ENCODE measurements at places on chromosomes 6 and 20. TPM values are rescaled to one million over a fixed set of nuclear protein-coding genes. Genes with fewer than 3 reads are reported as not detected.

GPR63 gene
- total RNA-seq = 0.27 TPM

PLEKHG1 gene
- 3.7 TPM for total RNA-seq

OR2J1 gene
- total RNA-seq = not detected

SASH1 gene
- total RNA-seq = 60.2 TPM

TP53TG5 gene
- not detected for total RNA-seq

WFDC5 gene
- total RNA-seq = not detected

SCUBE3 gene
- total RNA-seq = 1.8 TPM

GNAS-AS1 gene
- total RNA-seq = 0.81 TPM

FNDC1 gene
- 0.16 TPM for total RNA-seq

CYB5R4 gene
- total RNA-seq = 7.2 TPM

GLP1R gene
- total RNA-seq = not detected

ULBP3 gene
- 0.41 TPM for total RNA-seq

ZNF451 gene
- 70.4 TPM for total RNA-seq

PREP gene
- total RNA-seq = 9.0 TPM

IL20RA gene
- total RNA-seq = 0.90 TPM

EGFL8 gene
- total RNA-seq = 0.16 TPM

SYNDIG1 gene
- 1.6 TPM for total RNA-seq

ISM1 gene
- total RNA-seq = not detected

BTNL2 gene
- total RNA-seq = not detected

RIPOR2 gene
- 1.4 TPM for total RNA-seq

PRND gene
- total RNA-seq = not detected

BYSL gene
- total RNA-seq = 4.2 TPM

KIF13A gene
- 86.8 TPM for total RNA-seq

POPDC3 gene
- total RNA-seq = 33.7 TPM

TFAP2A gene
- not detected for total RNA-seq

IRAK1BP1 gene
- 7.9 TPM for total RNA-seq

SYS1 gene
- total RNA-seq = 29.4 TPM

RIPPLY2 gene
- not detected for total RNA-seq

WFDC10B gene
- not detected for total RNA-seq

OLIG3 gene
- 0.74 TPM for total RNA-seq

CASS4 gene
- 0.49 TPM for total RNA-seq
